ENCODE measurements at places on chromosomes 13 and 19.

- DNase-seq = no peak
Observed at GRCh38 chr13:113880651-113881611, 17.1 kb upstream of the GAS6 start.

DNA sequence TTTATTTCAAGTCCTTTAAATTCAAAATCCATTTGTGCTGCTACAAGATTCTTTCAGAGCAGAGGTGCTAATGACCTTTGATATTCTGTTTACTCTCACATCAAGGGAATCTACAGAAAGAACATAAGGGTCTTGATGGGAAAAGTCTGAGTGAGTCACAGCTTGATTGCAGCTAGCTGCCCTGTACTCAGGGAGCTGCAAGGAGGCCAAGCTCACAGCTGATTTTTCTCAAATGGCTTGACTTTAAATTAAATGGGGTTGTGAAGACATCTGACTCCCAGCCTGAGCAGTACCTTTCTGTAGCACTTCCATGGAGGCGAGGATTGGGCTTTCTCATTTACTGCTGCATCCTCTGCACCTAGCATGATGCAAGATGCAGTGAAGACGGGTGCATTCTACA, 62.5 kb downstream of the RAP2A start:
- peak; percentile 43 for DNase-seq

GRCh38 chr13:40124633-40125015, 469.2 kb downstream of the COG6 start:
- DNase-seq = no peak

- no peak for DNase-seq
Observed at GRCh38 chr19:11873762-11874161, 13.8 kb upstream of the ZNF69 start.

DNA sequence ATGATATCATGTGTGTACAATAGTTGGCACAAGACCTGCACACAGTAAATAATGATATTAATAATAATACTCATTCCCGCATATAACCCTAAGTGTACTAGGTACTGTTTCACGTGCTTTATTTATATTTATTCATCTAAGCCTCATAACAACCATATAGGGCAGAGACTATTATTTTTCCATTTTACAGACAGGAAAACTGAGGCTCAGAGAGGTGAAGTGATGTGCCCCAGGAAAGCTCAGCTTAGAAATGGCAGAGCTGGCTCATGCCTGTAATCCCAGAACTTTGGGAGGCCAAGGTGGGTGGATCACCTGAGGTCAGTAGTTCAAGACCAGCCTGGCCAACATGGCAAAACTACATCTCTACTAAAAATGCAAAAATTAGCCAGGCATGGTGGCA, 13.6 kb downstream of the ACP7 start:
- no peak for DNase-seq

GRCh38 chr19:2329501-2329916, 1.0 kb downstream of the SPPL2B start:
- no peak for DNase-seq

- no peak for DNase-seq
Observed at GRCh38 chr13:33472446-33472845, 186.9 kb upstream of the STARD13 start.

DNA sequence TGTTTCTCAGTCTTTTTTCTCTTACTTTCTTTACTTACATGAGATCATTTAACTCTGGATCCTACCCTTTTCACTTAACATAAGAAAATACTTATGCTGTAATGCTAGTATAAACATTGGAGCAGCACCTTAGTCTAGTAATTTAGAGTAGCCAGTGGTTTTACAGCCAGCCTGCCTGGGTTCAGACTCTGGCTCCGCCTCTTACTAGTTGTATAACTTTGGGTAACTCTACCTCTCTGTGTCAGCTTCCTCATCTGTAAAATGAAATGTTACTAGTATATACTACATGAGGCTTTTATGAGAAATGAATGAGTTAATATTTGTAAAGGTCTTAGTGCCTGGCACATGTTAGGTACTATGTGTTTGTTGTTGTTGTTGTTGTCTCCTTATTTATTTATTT, 5.6 kb downstream of the CDADC1 start:
- no peak for DNase-seq

DNA sequence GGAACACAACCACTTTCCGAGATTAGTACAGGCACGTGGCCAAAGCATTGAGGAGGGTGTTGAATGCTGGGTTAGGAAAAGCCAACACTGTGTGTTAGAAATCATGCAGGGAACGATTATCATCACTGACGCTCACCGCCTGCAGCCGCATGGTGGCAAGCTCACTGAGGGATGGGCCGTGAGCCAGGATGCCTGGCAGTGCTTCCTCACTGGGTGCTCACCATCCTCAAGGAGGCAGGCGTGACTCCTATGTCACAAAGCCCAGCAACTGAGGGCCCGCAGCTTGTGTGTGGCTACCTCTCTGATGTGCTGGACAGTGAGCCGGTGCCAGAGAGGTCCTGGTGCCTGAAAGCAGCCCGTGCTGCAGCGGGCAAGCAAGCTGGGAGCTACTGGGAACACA, 30.4 kb upstream of the TIMM44 start:
- no peak for DNase-seq

- peak; percentile 92 for DNase-seq
Observed at GRCh38 chr13:28475916-28476725, 18.8 kb downstream of the FLT1 start.

- no peak for DNase-seq
Observed at GRCh38 chr19:17458970-17459369, 1.8 kb downstream of the NXNL1 start.

DNA sequence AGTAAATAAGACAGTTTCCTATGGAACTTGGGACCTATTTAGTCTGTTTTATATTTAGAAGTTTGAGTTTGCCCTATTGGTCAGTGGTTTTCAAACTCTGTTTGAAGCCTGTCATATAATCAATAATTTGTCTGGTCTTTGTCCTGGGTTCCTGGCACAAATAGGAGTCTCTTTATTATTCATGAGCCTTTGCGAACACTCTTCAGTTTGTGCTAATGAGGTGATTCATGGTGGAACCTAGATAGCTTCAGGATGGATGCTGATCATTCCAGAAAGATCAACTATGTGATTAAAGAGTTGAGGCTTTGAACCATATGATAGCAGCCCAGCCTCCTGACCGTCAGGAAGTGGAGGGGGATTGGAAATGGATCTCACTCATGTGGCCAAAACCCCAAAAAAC, 10.0 kb upstream of the VWA8 start:
- DNase-seq = peak; percentile 41

- DNase-seq = no peak
Observed at GRCh38 chr13:81048026-81048461, 707.1 kb upstream of the SPRY2 start.

- no peak for DNase-seq
Observed at GRCh38 chr13:72431981-72432682, 295.3 kb downstream of the MZT1 start.

GRCh38 chr13:35930665-35931631, 200.2 kb downstream of the DCLK1 start:
- no peak for DNase-seq

DNA sequence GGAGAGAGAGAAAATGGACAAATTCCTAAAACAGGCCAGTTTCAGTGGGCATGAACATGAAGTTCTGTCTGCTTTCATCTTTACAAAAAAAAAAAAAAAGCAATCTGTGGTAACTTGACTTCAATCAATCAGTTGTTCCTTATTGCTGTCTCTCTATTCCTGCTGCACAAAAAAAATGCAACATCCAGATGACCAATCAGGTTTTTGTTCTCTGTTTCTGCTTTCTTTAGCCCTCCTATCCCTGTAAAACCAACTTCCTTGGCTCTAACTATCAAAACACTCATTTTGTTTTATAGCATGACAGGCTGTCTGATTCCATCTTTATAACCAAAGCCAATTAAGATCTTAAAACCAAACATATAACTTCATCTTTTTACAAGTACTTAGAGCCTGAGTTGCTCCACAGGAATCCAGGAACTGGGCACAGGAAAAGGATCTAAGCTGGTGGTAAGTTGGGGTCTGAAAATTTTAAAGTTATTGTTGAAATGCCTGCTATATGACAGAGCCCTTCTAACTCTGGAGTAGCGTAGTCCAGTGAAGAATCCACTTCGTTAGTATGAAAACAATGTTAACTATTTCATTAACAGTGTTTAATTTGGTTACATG, at the start of gene FPR3:
FPR3 (plus strand) TSS at position 273 of the 606 bp plus-strand sequence. CDS start 28,592 bp downstream, outside the sequence.
- no peak for DNase-seq

DNA sequence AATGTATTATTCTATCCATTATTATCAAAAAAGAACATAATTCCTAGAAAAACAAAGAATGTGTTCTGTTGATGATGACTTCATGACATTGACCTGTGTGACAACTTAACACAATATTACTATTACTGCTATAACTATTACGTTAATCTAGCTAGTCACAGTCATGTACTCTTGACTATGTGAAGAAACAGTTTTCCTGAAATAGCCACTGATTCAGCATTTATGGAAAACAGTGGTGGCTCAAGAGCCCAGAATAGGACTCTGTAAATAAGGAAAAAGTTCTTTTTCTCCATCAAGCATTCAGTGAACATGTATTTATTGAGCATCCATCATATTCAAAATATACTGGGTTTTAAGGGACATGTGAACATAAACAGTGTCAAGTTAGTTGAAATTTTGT, 93.5 kb downstream of the COG6 start:
- no peak for DNase-seq

GRCh38 chr19:50994129-50994528, 7.3 kb downstream of the KLK8 start:
- DNase-seq = no peak

DNA sequence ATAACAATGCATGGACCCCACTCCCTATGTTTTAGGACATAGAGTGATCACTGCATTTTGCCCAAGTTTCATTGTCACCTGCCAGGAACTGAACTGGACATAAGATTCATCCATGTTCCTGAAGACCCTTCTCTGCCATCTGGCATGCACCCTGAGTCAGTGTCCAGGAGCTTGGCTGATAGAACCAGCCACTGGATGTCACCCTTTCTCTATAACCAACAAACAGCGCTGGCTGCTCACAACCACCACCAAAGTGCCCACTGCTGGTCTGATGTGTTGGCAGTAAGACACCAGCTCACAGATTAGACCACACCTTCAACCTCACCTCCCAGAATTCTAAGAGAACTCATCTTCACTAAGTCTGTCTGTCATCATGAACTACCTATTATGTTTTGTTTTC, 333.4 kb downstream of the ITGBL1 start:
- peak; percentile 36 for DNase-seq

DNA sequence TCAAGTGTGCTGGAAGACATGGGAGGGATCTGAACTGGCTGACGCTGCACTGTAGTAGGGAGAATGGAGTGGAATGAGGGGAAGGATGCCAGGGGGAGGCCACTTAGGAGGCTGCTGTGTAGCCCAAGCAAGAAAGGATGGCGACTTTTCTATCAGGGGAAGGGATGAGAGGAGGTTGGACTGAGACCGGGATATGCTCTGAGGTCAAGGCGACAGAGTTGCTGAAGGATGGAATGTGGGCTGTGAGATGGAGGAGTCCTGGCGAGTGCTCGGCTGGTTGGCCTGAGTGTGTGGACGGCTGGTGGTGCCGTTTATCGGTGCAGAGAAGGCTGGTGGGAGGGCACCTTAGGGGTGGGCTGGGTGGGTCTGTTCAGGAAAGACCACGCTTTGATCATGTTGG, 45.7 kb downstream of the IRS2 start:
- no peak for DNase-seq

- no peak for DNase-seq
Observed at GRCh38 chr13:51687947-51688714, 103.9 kb downstream of the WDFY2 start.

DNA sequence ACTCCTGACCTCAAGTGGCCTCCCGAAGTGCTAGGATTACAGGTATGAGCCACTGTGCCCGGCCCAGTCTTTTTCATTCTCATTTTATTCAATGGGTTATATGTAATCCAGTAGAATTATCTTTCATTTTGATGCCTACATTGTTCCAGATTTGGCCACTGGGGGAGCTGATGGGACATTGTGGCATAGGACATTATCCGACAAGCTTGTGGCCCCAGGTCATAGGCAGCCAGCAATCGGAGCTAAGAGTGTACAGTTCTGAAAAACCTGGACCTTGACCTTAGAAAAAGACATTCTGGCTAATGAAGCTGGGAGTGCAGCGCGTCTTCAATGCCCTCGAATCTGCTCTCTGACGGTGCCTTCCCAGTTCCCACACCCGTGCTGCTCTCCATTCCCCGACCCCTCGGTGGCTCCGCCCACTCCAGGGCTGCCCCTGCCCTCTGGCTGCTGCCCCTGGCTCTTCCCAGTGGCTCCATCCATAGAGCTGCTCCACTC, 108.7 kb downstream of the TEX29 start:
- peak; percentile 1 for DNase-seq

DNA sequence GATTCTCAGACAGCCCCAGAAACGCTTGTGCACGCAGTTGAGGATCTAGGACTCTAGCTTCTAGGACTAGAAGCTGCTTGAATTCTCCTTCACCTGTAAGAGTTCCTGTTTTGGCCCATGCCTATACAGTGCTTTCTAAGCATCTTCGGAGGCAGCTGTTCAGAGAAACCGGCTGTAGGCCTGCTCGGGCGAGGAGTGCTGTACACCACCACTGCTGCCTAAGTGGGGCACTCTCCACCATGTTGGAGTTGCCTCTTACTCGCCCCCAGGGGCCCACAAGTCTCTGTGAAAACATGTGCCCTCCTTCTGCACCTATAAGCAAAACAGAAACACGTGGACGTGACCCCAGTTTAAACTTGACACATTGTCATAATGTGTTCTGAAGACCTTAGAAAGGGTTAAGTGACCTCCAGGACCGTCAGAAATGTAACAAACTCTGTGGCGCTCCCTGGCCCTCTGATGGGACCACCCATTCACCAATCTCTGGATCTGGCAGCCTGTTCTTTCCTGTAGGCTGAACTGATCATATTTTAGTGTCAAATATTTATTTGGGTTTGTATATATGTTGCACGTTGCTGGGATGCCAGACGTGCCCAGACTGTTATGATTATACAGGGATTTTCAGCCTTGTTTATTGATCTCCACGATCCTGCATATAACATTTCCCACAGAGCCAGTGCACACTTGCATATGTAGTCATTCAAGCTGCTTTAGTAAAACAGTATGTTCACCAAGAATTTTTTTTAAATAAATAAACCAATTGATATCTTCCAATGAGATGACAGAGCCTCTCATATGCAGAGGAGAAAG, 60.8 kb downstream of the C13orf42 start:
- DNase-seq = no peak

DNA sequence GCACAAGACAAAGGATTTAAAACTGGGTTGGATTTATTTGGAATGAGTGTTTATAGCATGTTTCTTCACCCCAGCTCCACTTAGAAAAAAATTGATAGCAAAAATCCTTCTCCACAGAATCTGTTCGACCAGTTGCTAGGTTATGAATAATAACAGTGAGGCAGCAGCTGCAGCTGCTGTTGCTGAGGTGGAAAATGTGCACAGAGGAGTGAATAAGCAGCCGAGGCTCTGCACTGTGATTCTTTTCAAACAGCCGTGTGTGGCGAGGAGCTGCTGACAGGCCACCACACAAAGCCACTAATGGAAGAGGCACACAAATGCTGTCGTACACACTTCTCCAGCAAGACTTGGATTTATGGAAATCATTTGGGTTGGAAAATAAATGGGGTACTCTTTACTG, 6.4 kb upstream of the RASL11A start:
- DNase-seq = peak; percentile 73

- DNase-seq = no peak
Observed at GRCh38 chr13:43441899-43442499, 344.8 kb downstream of the ENOX1 start.

Data from amniotic epithelial cell (primary cell).